ENCODE measurements at places on chromosomes 1 and 21.

DNA sequence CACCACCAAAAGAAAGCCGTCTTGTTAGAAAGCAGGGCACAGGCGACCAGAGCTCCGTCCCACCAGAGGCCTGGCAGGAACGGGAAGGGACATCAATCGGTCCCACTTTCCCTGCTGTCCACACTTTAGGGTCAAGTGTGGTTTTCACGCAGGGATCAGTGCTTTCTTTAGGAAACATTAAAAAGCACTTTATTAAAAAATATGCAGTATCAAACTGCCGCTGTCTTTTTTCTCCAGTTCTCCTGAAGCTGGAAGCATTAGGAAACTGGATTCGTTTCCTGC lies 437 bp downstream of the IFNLR1 start:
- DNase-seq: no peak

GRCh38 chr1:106292130-106292529 lies 764.3 kb upstream of the PRMT6 start:
- no peak for DNase-seq

DNA sequence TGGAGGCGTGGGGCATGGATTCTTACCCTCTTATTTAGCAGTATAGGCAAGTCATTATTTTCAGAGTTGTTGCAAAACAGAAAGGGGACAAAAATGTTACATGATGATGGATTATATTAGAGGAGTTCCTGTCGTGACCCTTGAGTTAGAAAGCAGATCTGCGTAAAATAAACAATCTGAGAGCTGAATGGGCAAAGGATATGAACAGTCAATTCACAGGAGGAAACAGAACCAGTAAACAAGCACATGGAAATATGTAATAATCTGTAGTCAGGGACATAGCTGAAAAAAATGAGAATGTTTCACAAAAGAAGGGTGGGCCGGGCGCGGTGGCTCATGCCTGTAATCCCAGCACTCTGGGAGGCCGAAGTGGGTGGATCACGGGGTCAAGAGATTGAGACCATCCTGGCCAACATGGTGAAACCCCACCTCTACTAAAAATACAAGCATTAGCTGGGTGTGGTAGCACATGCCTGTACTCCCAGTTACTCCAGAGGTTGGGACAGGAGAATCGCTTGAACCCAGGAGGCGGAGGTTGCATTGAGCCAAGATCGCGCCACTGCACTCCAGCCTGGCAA lies 20.9 kb downstream of the RCAN1 start:
- DNase-seq: no peak

- no peak for DNase-seq
These were observed 544 bp downstream of the ILDR2 start for GRCh38 chr1:166974647-166975345.
